H54 (cell line): ENCODE measurements at places on chromosomes 5 and 9.

DNA sequence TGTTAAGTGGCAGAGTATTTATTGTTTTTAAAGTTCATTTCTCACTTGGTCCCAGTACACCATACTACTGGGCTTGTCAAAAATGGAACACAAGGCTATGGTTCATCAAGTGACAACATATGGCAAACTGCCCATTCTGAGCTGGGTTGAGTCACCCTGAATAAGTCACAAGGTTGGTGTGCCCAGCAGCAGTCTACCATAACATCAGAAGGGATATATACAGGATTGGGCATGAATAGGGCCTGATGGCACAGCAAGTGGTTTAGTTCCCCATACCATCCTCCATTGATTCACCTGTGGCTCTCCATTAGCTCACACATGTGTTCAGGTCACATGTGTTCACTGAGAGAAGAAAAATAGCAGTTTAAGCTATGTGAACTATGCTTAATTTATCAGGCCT lies 249.8 kb upstream of the PRDM9 start:
- peak; percentile 4 for DNase-seq

DNA sequence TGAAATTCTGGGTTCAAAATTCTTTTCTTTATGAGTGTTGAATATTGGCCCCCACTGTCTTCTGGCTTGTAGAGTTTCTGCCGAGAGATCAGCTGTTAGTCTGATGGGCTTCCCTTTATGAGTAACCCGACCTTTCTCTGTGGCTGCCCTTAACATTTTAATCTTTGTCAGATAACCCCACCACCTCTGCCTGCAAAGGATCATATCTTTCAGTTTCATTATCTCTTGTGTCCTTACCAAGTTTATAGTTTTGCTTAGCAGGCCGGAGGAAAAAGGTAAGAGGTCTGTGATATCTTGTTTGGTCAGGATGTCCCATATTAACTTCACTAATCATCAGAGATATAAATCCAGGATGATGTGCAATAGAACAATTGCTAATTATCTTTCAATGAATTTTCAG lies 970.2 kb upstream of the TYRP1 start:
- DNase-seq: no peak

DNA sequence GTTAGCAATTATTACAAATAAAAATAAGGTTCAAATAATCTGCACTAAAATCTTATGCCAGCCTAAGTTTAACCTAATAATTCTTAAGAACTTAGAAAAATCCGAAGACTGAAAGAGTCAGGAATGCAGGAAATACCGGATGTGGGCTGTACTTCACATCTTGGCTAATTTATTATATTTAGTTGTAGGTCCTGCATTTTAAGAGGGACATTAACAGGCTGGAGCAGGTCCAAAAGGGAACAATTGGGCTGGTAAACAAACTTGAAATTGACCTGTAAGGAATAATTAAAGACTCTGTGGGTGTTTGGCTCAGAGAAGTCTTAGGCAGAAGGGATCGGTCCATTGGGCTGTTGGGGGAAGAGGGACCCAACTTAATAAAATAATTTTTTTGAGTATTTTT lies 18.4 kb downstream of the GLRA1 start:
- no peak for DNase-seq

DNA sequence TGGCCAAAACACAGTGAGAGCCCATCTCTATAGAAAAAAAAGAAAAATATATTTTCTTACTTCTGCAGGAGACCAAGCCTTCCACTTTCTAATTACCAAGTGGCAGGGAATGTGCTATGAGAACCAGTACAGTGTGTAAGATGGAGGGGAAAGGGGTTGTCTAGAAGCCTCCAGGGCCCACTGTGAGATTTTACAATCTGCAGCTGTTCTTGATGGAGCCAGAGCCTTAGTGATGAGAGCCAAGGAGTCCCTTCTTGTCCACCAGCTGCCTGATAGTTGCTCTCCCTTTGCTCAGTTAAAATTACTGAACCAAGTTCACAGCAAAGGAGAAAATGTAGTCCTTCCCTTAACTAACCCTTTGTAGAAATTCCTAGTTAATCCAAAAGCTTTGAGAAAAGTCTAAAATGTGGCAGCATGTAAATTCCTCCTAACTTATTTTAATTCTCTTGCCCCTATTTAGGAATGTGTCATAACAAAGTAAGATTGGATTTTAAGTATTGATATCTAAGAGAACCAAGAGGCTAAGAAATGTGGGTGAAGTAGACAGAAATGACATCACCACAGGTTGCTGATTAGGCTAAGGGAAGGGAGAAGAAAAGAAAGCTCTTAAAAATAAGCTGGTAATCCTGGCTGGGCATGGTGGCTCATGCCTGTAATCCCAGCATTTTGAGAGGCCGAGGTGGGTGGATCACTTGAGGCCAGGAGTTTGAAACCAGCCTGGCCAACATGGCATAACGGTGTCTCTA lies 19.3 kb downstream of the SRP19 start:
- DNase-seq: no peak

DNA sequence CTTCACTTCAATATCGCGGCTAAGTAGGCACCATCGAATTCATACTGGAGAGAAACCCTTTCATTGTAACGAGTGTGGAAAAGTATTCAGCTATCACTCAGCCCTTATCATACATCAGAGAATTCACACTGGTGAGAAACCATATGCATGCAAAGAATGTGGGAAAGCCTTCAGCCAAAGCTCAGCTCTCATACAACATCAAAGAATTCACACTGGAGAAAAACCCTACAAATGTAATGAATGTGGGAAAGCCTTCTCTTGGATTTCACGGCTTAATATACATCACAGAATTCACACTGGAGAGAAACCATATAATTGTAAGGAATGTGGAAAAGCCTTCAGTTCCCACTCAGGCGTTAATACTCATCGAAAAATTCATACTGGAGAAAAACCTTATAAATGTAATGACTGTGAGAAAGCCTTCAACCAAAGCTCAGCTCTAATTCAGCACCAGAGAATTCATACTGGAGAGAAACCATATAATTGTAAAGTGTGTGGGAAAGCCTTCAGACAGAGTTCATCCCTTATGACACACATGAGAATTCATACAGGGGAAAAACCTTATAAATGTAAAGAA lies 9.5 kb downstream of the ZNF879 start:
- DNase-seq: no peak

GRCh38 chr9:87020169-87020950 lies 73.1 kb upstream of the GAS1 start:
- no peak for DNase-seq

- no peak for DNase-seq
These were observed 185.9 kb downstream of the SEMA6A start for GRCh38 chr5:116388564-116389258.

GRCh38 chr9:16925426-16925825 lies 55.0 kb upstream of the BNC2 start:
- DNase-seq: no peak

DNA sequence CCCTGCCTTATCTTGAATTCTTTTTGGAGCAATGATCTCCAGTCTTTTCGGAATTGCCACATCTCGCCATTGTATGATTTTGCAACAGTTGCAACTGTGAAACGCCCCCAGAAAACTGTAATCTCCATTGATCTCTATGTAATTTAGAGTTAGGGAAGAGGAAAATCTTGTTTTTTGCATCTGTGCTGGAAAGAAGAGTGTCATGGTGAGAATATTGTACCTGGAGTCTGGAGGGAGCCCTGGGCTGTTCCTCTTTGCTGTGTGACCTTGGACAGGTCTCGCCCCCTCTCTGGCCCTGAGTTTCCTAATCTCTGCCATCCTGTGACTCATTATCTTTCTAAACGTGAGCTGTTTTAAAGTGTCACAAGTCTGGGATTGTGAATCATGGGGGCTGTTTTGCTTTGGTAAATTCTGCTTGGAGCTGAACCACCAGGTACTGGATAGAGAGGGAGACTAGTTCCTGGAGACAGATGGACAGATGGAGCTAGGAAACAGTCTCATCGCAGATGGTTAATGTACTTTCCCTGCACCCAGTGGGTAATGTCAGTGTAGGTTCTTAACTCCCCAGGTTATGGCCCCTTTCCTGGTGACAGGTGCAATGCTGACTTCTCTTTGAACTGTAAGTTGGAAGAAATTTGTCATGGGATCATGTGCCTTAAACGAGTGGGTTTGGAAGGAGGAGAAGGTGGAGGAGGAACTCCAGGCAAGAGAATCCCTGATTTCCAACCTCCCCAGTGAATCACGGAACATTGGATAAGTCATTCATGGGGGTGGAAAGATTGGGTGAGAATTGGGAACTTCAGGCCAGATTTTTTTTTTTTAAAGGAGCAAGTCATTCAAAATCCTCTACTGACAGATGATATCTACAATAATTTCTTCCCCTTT lies 19.6 kb downstream of the PPARGC1B start:
- no peak for DNase-seq
